ENCODE measurements at places on chromosomes 6 and 20. TPM values are rescaled to one million over a fixed set of nuclear protein-coding genes. Genes with fewer than 3 reads are reported as not detected.

POLR1H gene
- total RNA-seq = 65.0 TPM

CST2 gene
- not detected for total RNA-seq

PCSK2 gene
- not detected for total RNA-seq

NRSN1 gene
- total RNA-seq = not detected

TREM1 gene
- total RNA-seq = 0.86 TPM

HLA-DQB1 gene
- total RNA-seq = 3.1 TPM

TUBB2B gene
- 0.09 TPM for total RNA-seq

LY6G6F gene
- not detected for total RNA-seq

SPATS1 gene
- not detected for total RNA-seq

MAS1 gene
- total RNA-seq = not detected

C20orf202 gene
- total RNA-seq = not detected

SLC22A7 gene
- total RNA-seq = not detected

ANGPT4 gene
- total RNA-seq = not detected

CDH4 gene
- total RNA-seq = not detected

SIRPD gene
- total RNA-seq = not detected

RSPH4A gene
- 0.11 TPM for total RNA-seq

RAB32 gene
- total RNA-seq = 1.1 TPM

IFNGR1 gene
- total RNA-seq = 20.8 TPM

ZBTB2 gene
- total RNA-seq = 19.3 TPM

All from activated CD4-positive, alpha-beta T cell treated with anti-CD3 and anti-CD28 coated beads for 36 hours (primary cell).